IPS DF 19.7 (cell line): ENCODE measurements at places on chromosomes 7 and 10.

DNA sequence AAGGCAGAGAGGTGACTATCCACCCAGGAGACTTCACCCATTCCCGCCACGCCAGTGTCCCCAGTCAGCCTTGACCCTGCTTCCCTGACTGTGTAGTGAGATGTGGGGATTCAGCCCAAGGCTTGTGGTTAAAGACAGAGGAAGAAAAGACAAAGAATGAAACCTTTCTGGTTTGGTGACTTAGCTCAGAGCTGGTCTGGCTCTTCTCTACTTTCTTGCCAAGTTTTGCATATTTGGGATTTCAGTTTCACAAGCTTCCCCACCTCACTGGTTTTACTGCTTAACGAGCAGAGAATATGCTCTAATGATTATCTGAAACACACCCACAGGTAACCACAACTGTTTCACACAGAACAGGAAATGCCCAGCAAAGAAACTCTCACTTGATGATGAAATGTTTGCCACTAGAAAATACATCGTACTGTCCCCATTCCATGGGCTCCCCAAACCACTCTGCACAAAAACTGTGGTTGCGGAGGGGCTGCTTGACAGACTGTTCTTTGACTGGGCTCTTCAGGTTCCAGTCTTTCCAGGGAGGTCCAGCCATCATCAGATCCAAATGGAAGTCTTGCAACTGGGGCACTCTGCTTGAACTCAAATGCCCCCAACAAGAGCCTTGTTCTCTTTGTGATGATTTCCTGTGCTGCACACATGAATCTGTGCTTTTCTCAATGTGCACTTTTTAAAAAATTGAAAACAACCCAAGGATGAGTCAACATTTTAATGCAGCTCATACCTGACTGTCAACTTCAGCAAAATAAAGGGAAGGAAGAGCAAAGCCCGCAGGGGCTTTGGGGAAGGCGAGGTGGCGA lies 95.5 kb downstream of the CTBP2 start:
- DNase-seq, result no peak

GRCh38 chr7:18792871-18793595 lies 297.5 kb downstream of the HDAC9 start:
- DNase-seq, result no peak

DNA sequence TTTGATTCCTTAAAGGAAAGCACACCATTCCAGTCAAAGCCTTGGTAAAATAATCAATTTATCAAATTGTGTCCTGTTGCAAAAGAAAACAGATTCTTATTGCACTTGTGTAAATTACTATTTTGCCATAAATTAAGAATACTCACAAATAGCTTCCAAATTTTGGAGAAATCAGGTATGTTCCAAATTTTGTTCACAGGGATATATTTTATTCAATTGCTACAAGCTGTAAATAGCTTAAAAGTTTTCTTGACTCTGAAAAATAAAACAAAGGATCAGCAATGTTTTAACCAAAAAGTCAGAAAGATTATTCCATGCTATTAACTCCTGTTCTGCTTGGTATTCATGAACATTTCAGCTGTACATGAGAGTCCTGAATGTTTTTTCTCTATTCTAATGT lies 47.4 kb upstream of the CHST3 start:
- no peak for DNase-seq

DNA sequence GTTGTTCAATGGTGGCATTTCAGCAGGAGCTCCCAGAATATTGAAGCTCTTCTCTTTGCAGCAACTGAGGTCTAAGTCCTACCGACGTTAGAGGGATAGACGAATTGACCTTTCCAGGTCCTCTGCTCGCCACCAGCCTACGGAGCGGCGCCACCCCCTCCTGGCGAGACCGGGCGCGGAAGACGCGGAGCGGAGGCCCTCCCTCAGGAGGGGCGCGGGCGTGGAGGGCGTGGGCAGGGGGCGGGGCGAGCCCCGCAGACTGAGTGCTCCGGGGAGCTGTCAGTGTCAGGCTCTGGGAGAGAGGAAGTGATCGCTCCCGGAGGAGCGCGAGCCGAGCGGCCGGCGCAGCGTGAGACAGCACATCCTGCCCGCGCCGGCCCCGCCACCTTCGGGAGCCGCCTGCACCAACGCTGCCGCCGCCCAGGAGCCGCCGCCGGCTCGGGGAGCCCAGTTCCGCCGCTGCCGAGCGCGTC lies at the start of gene DYNC1I1:
DYNC1I1 (plus strand) TSS at position 257 of the 473 bp plus-strand sequence. CDS start 32,176 bp downstream, outside the sequence.
- no peak for DNase-seq

GRCh38 chr10:118033905-118034304 lies 12.8 kb downstream of the RAB11FIP2 start:
- DNase-seq, result no peak

- DNase-seq, result no peak
Observed at GRCh38 chr10:92268748-92269147, 22.1 kb downstream of the CPEB3 start.

GRCh38 chr10:124130198-124130900 lies 37.0 kb upstream of the CHST15 start:
- no peak for DNase-seq

DNA sequence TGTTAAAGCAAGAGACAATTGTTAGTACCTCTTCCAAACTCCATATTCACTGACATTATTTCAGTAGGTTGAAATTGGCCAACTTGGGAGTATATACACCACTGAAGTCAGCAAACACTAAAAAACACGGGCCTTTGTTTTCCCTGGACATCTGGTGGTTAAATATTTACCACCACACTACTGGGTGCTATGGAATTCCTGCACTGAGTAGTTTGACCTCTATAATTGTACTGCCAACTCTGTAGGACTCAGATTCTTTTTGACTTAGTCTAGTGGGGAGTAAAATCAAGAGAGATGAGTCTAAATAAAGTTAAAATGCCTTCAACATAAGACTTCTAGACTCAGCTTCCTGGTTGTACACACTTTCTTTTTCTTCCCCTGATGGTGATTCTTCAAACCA lies 41.3 kb upstream of the TES start:
- DNase-seq, result no peak

DNA sequence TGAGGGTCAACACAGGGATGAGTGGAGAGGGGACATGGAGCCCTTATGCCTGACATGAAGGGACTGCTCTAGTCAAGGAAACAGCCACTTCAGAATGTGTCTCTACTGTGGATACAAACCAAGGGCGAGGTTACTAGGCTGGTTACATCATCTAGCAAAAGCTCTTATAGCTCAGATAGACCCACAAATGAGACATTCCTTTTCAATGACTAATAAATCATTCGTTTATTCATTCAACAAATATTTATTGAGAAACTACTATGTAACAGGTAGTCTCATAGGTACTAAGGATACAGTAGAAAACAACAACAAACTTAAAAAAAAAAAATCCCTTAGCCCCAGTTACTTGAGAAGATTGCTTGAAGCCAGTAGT lies 219.5 kb downstream of the KIAA1217 start:
- DNase-seq, result no peak

GRCh38 chr7:128425850-128426249 lies 16.1 kb upstream of the IMPDH1 start:
- no peak for DNase-seq

- no peak for DNase-seq
Observed at GRCh38 chr10:29839826-29840515, 205.2 kb upstream of the SVIL start.

- DNase-seq, result no peak
Observed at GRCh38 chr10:26650406-26650805, 47.1 kb upstream of the PDSS1 start.

- DNase-seq, result no peak
Observed at GRCh38 chr10:21797533-21797932, 206.0 kb downstream of the DNAJC1 start.

DNA sequence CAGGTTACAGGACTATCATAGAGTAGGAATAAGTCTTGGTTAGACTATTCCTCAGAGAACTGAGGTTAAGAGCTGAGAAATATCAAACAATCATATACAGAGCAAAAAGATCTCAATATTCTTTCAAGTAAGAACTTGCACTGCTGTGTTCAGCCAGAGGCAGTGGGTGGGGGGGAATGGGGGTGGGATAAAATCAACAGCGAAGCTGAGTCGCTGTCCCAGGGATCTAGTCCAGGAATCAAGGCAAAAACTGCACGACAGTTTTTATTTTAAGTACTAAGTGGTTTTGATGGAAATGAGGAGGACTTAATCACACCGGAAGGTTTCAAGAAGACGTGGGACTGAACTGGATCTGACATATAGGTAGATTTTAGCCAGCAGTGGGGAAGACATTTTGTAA lies 159.1 kb downstream of the SRPK2 start:
- DNase-seq, result no peak

DNA sequence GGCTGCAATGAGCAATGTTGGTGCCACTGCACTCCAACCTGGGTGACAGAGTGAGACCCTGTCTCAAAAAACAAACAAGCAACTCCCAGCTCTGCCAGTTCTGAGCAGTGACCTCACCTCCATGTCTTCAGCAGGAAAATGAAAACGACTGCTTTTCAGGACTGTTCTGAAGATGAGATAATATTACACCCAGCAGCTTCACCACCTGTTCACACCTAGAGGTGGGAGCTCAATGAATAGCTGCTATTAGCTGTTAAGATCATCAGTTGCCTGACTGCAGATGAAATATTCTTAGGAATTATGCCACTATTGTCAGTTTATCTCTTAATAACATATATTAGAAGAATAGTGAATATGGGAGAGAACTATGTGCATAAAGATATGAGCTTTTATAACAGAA lies 48.4 kb upstream of the CYTH3 start:
- no peak for DNase-seq

GRCh38 chr7:24869572-24869971 lies 110.4 kb downstream of the OSBPL3 start:
- DNase-seq, result no peak

- no peak for DNase-seq
Observed at GRCh38 chr10:132679640-132680039, 106.3 kb downstream of the NKX6-2 start.

- no peak for DNase-seq
Observed at GRCh38 chr10:125010362-125010761, 68.4 kb downstream of the ZRANB1 start.

DNA sequence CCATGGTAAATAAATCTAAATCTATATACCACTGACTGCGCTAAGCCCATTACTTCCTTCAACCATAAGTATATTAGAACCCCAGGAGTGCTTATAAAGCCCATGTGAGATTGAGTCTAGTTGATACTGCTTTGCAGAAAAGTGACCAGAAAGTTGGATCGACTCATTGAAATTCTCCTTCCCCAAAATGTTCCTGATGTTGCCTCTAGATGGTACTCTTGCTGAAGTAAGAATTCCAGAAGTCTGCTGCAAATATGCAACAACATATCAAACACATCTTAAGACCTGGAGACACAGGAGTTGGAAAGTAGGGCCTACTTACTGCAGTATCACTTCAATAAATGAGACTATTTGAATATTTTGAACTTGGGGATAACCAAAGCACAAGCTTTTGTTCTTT lies 550.8 kb downstream of the IPMK start:
- DNase-seq, result no peak

DNA sequence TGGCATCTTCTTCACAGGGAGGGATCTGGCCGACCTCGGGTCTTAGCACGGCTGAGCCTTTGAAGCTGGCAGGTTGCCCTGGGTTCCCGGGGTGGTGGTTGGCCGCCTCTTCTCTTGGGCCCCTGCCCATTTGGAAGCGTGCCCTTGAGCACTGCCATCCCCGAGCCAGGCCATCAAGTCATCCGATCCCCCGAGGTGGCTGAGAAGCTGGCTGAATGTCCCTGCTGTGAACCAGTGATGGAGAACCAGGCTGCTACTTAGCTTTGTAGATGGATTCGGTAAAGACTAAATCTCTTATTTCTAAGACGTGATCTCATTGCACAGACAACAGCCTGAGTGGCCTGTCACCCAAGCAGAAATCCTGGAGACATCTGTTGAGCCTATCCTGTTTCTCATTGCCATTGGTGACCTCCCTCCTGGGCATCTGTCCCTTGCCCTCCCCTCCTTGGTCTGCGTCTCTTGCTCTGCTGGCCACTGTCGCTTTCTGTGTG lies 74.3 kb downstream of the GRK5 start:
- DNase-seq, result no peak
